Neural crest cell (in vitro differentiated cells): ENCODE measurements at places on chromosomes 6 and 20.

DNA sequence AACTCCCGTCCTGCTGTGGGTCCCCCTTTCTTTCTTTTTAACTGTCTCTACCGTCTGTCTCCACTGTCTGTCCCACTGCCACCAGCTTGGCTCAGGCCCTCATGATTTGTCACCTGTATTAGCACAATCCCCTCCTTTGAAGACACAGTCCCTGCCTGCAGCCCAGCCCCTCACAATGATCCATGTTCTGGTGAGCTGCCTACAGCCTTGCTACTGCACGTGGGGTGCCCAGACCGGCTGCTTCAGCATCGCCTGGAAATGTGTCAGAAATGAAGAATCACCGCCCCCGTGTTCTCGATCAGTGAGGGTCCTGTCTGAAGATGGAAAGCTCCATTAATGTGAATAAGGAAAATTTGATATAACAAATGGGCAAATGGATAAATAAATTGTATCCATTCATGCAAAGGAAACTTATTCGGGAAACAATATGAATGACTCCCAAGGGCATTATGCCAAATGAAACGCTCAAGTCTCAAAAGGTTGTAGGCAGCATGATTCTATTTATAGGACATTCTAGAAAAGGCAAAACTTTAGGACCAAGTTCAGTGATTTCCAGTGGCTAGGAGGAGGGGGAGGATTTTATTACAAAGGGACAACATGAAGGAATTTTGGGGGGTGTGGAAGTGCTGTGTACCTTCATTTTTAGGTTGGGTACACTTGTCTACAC lies 59.4 kb upstream of the CD83 start:
- DNase-seq: no peak

DNA sequence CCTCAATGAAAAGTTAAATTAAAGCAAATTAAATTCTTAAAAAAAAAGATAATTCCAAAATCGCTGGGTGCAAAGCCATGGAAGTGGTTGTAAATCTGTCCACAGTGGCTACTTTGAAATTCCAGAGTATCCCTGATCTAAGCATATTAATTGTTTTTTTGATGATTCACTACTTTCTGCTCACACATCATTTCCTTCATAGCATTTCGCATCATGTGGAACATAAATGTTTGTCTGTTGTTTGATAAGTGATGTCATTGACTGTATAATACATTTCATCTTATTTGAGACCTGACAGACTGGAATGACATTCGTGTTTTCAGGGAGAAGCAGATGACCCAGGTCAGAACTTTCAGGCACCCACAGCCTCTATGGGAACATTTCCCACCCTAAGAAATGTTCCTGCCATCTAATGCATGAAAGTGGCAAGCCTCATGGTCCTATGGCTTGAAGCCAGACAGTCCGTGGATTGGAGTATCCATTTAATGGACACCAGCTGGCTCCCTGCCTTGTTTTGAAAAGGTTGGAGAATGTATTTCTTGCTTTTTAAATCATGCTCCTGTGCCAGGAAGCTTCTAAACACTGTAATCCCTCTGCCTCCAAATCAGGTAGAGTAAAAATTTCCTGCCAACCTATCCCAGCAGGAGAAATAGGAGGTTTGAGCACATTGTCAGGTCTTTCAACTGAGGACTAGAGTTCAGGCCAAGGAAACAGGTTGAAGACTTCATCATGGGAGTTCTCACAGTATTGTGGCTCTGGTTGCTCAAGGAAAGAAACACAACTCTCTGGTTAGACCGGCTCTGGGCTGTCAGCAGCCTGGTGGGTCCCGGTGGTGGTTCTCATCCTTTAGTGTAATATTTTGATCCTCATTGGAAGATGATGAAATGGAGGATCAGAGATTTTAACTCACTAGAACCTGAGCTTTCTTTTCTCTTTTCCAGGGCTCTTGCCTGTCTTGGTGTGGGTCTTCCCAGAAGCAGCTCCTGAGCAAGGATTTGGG lies 157.9 kb downstream of the SLC24A3 start:
- DNase-seq: no peak

DNA sequence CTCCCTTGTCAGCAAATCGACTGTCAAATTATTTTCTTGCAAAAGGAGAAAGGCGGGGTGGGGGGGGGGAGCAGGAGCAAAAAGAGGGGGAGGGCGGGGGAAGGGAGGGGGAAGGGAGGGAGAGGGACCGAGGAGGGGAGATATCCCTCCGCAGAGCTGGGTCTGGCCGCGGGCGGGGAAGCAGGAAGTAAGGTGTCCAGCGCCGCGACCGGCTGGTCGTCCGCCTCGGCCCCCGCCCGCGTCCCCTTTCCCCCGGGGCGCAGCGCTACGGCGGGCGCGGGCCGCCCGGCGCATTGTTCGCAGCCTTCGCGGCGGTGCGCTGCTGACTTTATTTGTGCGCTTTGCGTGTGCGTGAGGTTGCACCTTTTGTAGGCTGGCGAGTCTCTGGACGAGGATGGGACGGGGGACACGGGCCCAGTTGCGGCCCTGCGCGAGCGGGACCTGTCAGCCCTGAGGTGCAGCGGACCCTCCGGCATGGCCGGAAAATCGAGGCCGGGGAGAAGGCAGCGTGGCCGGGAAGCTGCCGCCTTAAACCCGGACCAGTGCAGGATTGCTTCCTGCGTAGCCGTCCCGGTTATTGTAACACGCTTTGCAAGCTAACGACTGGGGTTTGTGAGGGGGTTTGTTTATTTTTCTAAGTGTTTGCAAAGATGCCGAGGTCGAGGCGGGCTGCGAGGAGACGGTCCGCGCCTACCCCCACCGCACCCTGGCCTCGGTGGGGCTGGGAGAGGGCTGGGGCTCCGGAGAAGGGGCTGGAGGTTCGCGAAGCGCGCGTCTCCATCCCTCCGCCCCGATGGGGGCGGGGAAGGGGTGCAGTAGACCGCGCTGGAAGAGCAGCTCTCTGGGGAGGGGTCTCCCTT lies 675 bp upstream of the TRERF1 start:
- peak; percentile 65 for DNase-seq

DNA sequence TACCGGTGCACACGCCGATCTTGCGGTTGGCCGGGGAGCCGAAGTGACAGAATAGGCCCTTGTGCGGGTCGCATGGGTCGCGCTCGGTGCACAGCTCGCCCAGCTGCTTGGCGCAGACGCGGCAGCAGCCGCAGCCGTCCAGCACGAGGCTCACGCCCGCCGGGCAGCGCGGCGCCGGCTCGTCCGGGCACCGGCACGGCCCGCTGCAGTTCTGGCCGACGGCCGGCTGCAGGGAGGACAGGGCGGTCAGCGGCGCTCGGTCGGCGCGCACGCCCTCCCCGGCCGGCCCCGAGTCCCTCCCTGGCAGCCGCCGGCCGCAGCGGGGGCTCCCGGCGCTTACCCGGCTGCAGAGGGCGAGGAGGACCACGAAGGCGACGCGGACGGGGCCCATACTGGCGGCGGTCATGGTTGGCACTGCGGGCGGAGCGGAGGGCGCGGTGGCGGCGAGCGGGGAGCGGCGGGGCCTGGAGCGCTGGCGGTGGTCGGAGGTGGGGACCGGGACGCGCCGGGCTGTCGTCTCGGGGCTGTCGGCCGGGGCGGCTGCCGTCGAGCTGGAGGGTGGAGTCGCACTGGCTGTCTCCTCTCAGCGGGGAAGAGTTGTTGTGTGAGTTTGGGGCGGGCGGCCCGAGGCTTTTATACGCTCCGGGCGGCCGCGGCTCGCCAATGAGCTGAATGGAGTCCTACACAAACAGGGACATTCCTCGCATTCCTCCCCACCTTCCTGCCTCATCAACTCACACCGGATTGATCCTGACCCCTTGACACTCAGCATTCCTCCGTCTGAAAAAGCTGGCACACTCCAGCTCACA lies at the start of gene CCN2:
CCN2 (minus strand) TSS at position 606 of the 809 bp plus-strand sequence; CDS start at position 406, 200 bp downstream.
- peak; percentile 78 for DNase-seq

DNA sequence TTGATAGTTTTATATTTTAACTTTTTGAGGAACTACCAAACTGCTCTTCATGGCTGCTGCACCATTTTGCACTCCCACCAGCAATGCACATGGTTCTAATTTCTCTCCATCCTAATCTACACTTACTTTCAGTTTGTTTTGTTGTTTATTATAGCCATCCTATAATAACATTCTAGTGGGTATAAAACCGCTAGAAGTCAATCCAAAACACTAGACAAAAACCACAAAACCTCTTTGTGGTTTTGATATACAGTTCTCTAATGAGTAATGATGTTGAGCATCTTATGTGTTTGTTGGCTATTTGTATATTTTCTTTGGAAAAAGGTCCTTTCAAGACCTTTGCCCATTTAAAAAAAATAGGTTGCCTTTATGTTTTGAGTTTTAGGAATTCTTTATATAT lies 5.6 kb downstream of the RPP21 start:
- DNase-seq: no peak
